Diencephalon (tissue), 1 donor: ENCODE measurements at places on chromosomes 11 and 22. TPM values are rescaled to one million over a fixed set of nuclear protein-coding genes. Genes with fewer than 3 reads are reported as not detected.

ZNF280A gene
- not detected for total RNA-seq

WNT11 gene
- 0.69 TPM for total RNA-seq

HBG2 gene
- total RNA-seq = 2,344 TPM

PIH1D2 gene
- total RNA-seq = 7.2 TPM

FAM180B gene
- total RNA-seq = not detected

TMEM191C gene
- total RNA-seq = 6.0 TPM

C11orf16 gene
- total RNA-seq = 0.46 TPM

NLRP14 gene
- 0.92 TPM for total RNA-seq

SPA17 gene
- 16.4 TPM for total RNA-seq

IGLL1 gene
- total RNA-seq = not detected

RFPL3 gene
- total RNA-seq = not detected

NCF4 gene
- total RNA-seq = 3.0 TPM

SERGEF gene
- 60.0 TPM for total RNA-seq
